ENCODE measurements at places on chromosomes 6 and 20. TPM values are rescaled to one million over a fixed set of nuclear protein-coding genes. Genes with fewer than 3 reads are reported as not detected.

Gene TSPO2
- not detected for total RNA-seq

Gene PRR18
- 0.11 TPM for total RNA-seq

Gene SYCP2
- 0.41 TPM for total RNA-seq

Gene PSORS1C1
- 6.1 TPM for total RNA-seq

Gene CDH4
- 7.7 TPM for total RNA-seq

Gene HDGFL1
- total RNA-seq: not detected

Gene LHFPL5
- not detected for total RNA-seq

Gene CENPW
- total RNA-seq: 43.8 TPM

Gene POM121L2
- total RNA-seq: not detected

Gene PTCHD4
- total RNA-seq: not detected
